Upper lobe of left lung (tissue), 6 donors: ENCODE measurements at places on chromosomes 5 and 9.

DNA sequence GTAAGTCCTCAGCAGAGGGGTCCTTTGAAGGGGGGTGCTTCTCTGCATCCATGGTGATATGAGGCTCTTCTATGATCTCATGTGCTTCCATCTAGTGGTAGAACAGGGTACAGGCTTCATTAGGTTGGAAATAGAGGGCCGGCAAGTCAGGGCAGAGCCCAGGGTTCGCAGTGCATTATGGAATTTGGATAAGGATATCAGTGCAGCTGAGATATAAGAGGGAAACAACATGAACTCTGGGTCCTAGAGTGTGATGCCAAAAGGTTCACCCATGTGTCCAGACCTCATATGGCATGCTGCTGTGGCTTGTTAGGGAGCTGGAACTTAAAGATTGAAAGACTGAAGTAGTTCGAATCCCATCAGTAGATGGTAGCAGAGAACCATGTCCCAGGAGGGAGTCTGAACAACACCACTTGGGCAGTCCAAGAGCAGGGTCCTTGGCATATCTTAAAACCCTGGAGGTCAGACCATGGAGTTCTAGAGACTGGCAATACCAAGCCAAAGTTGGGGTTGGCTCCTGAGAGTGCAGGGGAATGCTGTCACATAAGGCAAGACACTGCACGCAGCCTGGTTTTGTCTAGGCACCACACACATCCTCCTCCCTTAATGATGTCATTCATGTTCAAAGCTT is 2.3 kb downstream of the FAM221B start:
- no peaks in the 10 kb centered on the region for H3K27me3 ChIP-seq
- H3K4me1 ChIP-seq: peaks cover 13% of the 10 kb centered on the region
- no peaks in the 10 kb centered on the region for H3K36me3 ChIP-seq
- DNase-seq: no peak

DNA sequence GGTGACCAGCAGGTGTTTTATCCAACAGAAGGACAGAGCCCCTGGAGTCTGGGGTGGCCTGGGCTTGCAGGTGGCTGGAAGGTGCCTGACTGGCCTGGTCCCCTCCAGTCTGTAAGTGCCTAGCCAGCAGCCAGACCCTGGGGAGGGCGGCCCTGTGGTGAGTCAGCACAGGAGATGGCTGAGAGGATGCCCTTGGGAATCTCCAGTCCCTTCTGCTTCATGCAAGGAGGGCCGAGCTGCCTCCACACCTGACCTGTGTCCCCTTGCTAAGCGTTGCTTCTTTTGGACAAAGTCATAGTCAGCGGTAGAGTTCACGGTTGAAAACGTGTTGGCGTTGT is 20.2 kb downstream of the OBP2B start:
- peaks cover 7% of the 10 kb centered on the region for H3K4me1 ChIP-seq
- H3K27ac ChIP-seq: no peak overlapping the region
- H3K27me3 ChIP-seq: no peaks in the 10 kb centered on the region
- H3K4me3 ChIP-seq: no peak overlapping the region

GRCh38 chr5:52840277-52841050 is 52.7 kb downstream of the ITGA1 start:
- peak overlapping the region; percentile 7 for H3K27ac ChIP-seq
- no peak for DNase-seq
- H3K4me1 ChIP-seq: peaks cover 20% of the 10 kb centered on the region
- no peaks in the 10 kb centered on the region for H3K36me3 ChIP-seq
- H3K4me3 ChIP-seq: no peak overlapping the region
- H3K27me3 ChIP-seq: no peaks in the 10 kb centered on the region

- DNase-seq: no peak
- no peak overlapping the region for H3K27ac ChIP-seq
- H3K4me3 ChIP-seq: no peak overlapping the region
- no peaks in the 10 kb centered on the region for H3K27me3 ChIP-seq
Observed at GRCh38 chr5:83608122-83608521, 112.5 kb downstream of the HAPLN1 start.

DNA sequence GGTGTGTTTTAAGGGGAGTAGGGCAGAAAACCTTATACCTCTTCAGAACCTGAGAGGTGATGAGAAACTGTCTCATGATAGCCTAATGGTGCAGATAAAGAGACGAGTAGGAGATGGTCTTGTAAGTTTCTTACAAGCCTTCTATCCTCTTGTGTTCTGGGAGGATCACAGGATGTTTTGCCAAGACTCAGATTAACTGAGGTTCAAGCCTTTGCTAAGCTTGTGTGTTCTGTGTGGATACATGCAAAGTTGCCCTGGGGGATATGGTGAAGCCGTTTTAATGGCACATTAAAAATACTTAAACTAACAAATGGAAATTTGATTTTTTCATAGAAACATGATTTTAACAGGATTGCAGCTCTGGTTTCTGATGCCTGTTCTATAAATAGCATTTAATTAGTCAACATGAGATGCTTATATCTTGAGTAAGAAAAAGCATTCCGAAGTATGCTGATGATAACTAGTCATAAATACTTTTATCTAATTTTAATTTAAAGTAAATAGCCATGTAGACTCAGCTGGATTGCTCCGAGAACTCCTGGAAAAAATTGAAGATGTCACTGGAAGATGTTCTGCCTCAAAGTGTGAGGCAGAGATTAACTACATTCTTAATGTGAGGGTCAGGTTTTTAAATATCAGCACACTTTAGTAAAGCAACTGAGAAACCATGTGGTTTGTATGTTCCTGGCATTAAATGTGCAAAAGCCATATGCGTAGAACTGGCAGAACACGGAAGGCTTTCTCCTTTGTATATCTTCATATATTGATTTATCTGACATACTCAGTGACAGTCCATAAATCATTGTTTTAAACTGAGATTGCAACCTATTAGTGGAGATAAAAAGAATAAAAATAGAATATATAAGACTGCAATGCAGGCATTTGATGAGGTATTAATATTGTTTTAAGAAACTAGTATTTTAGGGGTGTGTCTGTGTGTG is 53.7 kb downstream of the IPO11 start:
- H3K27me3 ChIP-seq: no peaks in the 10 kb centered on the region
- no peaks in the 10 kb centered on the region for H3K36me3 ChIP-seq
- DNase-seq: no peak
- H3K4me3 ChIP-seq: no peak overlapping the region
- no peak overlapping the region for H3K27ac ChIP-seq

DNA sequence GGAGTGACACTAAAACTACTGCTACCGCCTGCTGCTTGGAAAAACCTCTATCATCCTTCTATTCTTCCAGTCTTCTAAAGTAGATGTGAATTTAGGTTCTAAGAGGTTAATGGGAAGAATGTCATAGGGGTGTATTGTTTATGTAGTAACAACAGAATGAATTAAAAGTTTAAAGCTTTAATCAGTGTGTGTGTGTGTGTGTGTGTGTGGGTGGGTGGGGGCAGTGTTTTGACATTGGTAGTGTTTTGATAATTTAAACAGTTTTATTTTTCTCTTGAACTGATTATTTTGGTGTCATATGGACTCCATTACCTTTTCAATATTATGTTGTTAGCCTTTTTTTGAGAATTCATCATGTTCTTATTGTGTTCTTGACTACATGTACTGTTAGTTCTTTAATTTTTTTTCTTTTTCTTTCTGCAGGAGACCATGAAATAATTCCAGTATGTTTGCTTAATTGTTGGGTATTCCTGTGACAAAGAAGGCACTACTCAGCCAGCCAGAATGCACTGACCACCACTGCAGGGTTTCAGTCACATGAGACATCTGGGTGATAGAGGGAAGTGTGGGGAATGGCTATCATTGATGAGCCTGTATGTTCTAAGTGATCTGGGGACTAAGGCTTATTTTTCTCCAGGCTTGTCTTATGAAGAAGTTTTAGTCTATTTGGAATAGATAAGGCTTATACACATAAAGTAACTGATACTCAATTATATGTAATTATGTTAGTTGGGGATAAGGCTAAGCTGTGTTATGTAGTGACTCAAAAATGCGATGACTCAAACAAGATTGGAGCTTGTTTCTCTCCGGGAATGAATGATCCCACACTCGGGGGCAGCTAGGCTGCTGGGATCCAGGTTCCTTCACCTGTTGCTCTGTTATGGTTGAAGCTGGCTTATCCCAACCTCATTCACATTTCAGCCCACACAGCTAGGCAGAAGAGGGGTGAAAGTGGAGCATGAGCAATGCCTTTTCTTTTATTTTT is 50.2 kb upstream of the ACTBL2 start:
- H3K27me3 ChIP-seq: no peaks in the 10 kb centered on the region
- no peak for DNase-seq
- H3K27ac ChIP-seq: no peak overlapping the region
- no peaks in the 10 kb centered on the region for H3K36me3 ChIP-seq
- no peak overlapping the region for H3K4me3 ChIP-seq

- no peak overlapping the region for H3K4me3 ChIP-seq
- H3K27ac ChIP-seq: no peak overlapping the region
- peak; percentile 34 for DNase-seq
- H3K27me3 ChIP-seq: no peaks in the 10 kb centered on the region
- no peaks in the 10 kb centered on the region for H3K36me3 ChIP-seq
- no peaks in the 10 kb centered on the region for H3K4me1 ChIP-seq
Observed at GRCh38 chr5:155004138-155004744, 9.3 kb upstream of the KIF4B start.

GRCh38 chr5:95284572-95285408 is at the start of gene MCTP1:
Gene MCTP1 (minus strand): TSS chr5:95285094.
- H3K36me3 ChIP-seq: no peaks in the 10 kb centered on the region
- peaks cover 21% of the 10 kb centered on the region for H3K27me3 ChIP-seq
- peak; percentile 23 for DNase-seq

DNA sequence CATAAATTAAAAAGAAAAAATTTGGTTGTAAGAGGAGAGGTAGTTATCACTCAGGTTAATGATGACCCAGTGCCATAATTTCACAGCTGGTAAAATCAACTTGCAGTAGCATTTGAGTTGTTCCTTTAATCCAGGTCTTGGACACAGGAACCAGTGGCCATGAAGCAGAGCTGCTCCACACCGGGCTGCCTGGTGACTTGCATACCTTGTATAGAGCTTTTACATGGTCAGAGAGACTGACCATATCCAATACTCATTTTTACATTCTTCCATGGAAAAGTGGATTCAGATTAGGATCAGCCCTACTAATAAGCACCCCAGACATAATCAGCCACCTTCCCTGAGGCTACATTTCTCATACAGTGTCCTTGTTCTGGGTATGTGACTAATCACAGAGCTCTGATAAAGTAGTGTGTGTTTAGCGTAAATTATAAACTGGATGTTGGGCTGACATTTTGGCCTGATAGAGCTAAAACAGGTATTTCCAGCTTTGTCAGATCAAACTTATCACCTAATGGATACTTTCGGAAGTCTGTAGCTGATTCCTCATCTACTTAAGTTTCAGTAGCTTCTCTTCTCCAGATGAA is 77.0 kb upstream of the ZSWIM6 start:
- H3K27ac ChIP-seq: no peak overlapping the region
- H3K4me3 ChIP-seq: no peak overlapping the region
- no peaks in the 10 kb centered on the region for H3K36me3 ChIP-seq
- no peak for DNase-seq

DNA sequence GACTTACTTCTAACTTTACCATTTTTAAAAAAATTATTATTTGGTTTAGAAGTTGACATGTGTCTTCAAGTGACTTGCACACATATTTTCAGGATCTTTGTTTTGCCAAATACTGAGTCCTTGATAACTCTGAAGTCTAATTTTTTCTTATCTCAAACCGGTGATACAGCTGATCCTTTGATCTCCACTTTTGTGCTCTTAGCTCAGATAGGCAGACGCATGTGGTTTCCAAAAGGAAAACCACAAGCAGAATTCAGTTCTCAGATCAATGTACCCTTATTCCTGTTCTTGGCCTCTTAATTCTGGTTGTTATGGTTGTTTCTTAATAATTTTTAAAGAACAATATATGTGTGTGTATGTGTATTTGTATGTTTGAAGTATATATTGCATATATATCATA is 238.3 kb upstream of the EDIL3 start:
- H3K36me3 ChIP-seq: no peaks in the 10 kb centered on the region
- no peak overlapping the region for H3K4me3 ChIP-seq
- H3K27me3 ChIP-seq: no peaks in the 10 kb centered on the region
- no peaks in the 10 kb centered on the region for H3K4me1 ChIP-seq

GRCh38 chr5:159199225-159199624 is 10.1 kb downstream of the RNF145 start:
- peaks cover 3% of the 10 kb centered on the region for H3K36me3 ChIP-seq
- peaks cover 23% of the 10 kb centered on the region for H3K4me1 ChIP-seq
- no peak for DNase-seq

GRCh38 chr5:139185589-139185988 is 12.6 kb downstream of the SIL1 start:
- H3K27ac ChIP-seq: no peak overlapping the region
- DNase-seq: no peak
- H3K27me3 ChIP-seq: no peaks in the 10 kb centered on the region
- no peak overlapping the region for H3K4me3 ChIP-seq
- H3K36me3 ChIP-seq: no peaks in the 10 kb centered on the region

GRCh38 chr9:23171479-23171878 is 654.6 kb downstream of the ELAVL2 start:
- no peaks in the 10 kb centered on the region for H3K27me3 ChIP-seq
- H3K4me3 ChIP-seq: no peak overlapping the region
- H3K27ac ChIP-seq: no peak overlapping the region
- no peak for DNase-seq
- no peaks in the 10 kb centered on the region for H3K4me1 ChIP-seq

DNA sequence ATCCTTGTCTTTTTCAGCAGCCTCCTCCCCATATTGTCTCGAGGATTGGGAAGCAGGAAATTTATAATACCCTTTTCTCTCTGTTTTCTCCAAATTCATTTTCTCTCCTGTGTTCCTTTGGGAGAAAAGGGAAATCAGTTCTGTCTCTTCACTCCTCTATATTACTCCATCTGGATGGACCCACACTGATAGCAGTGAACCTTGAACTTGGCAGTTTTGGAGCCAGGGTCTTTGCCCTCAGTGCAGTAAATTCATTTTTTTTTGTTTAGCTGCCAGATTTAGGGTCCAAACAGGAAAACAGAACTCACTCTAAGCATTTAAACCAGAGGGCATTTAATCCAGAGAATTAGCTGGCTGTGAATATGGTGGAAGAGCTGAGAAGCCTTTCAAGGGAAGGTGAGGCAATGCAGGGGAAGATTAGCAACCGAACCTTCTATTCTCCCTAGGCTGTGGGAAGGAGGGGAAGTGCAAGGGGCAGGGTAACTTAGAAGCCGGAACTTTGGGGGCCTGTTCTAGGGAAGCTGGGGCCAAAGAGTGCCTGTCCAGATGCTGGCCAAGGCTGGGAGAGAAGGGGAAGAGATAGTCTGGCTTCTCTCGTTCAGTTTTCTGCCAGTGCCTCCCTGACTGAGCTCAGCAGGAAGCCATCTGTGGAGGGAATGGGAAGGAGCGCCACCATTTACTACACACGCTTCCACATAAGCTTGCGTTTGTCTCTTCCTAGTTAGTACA is 16.3 kb upstream of the NPR2 start:
- H3K4me1 ChIP-seq: peaks cover 20% of the 10 kb centered on the region
- DNase-seq: no peak
- no peaks in the 10 kb centered on the region for H3K27me3 ChIP-seq
- no peaks in the 10 kb centered on the region for H3K36me3 ChIP-seq
- H3K27ac ChIP-seq: no peak overlapping the region

- no peak for DNase-seq
- H3K4me3 ChIP-seq: no peak overlapping the region
- no peaks in the 10 kb centered on the region for H3K36me3 ChIP-seq
- H3K27ac ChIP-seq: no peak overlapping the region
Observed at GRCh38 chr9:114779352-114779845, 26.4 kb downstream of the TNFSF15 start.
